NCI-H2171 treated with DMSO at 0.1 percent for 48 hours (cell line): ENCODE measurements at places on chromosomes 11 and 22.

DNA sequence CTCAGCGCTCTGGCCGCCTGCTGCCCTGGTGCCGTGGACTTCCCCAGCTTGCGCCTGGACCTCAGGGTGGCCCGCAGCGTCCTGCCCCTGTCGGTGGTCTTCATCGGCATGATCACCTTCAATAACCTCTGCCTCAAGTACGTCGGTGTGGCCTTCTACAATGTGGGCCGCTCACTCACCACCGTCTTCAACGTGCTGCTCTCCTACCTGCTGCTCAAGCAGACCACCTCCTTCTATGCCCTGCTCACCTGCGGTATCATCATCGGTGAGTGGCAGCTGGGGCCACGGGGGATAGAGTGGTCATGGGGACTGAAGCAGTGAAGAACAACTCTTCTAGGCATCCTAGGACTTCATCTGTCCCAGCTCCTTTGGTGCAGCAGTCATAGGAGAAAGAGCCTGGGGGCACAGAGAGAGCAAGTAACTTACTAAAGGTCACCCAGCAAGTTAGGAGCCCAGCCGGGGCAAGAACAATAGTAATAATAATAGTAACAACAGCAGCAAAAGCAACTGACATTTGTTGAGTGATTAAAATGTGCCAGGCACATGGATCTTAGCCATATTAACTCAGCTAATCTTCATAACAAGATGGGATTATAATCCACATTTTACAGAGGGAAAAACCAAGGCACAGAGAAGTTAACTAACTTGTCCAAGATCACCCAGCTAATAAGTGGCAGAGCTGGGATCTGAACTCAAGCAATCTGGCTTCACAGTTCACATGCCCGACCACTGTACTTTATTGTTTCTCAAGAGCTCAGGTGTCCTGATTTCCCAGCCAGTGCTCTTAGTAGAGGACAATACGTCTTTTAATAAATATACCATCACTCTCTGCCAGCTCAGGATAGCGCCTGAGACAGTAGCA is 1.4 kb downstream of the SLC35C1 start:
- DNase-seq: no peak

DNA sequence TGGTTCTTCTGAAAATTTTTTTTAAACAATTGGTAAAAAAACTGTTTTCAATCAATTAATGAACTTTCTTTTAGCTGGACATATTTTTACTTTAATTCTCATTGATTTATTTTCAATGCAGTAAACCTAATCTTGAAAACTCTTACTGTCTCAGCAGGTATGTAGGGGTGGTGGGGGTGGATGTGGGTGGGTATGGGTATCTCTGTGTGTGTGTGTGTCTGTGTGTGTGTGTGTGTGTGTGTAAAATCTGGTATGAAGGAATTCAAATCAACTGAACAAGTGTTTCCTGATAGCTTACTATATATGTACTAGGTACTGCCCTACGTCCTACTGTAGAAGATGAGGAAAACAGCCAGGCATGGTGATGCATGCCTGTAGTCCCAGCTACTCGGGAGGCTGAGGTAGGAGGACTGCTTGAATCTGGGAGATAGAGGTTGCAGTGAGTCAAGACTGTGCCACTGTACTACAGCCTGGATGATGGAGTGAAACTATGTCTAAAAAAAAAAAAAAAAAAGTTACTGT is 75.5 kb downstream of the MRTFA start:
- DNase-seq: no peak

DNA sequence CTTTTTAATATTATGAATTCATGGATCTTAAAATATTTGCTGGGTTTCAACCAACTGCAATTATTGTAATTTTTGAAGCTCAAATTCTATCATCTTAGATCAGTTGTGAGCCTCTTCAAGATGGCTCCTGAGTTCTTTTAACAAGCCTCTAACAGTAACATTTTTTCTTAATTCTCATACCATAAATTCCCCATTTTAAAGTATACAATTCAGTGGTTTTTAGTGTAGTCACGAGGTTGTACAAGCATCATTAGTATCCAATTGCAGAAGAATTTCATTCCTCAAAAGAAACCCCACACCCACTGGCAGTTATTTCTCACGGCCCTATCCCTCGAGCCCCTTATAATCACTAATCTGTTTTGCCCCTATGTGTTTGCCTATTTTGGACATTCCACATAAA is 270.8 kb downstream of the SBF2 start:
- DNase-seq: no peak

DNA sequence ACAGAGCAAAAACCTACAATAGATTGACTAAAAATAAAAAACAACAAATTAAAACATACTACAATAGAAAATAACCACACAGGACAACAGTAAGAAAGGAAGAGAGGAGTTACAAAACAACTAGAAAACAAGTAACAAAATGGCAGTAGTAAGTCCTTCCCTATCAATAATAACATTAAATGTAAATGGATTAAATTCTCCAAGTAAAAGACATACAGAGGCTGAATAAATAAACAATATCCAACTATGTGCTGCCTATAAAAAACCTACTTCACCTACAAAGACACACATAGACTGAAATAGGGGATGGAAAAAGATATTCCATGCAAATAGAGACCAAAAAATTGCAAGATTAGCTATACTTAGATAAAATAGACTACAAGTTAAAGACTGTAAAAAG is 57.0 kb upstream of the RASSF10 start:
- DNase-seq: no peak

- no peak for DNase-seq
These were observed 58.3 kb downstream of the CCDC83 start for GRCh38 chr11:85913513-85913912.

- no peak for DNase-seq
These were observed 3.2 kb upstream of the POGLUT3 start for GRCh38 chr11:108501396-108501795.
